ENCODE measurements at places on chromosomes 7 and 10.

GRCh38 chr10:118508355-118508754, 87.1 kb downstream of the PRLHR start:
- no peak for DNase-seq

GRCh38 chr7:70700941-70701425, 431.0 kb upstream of the GALNT17 start:
- DNase-seq = no peak

GRCh38 chr7:112182749-112183148, 23.4 kb downstream of the DOCK4 start:
- DNase-seq = no peak

- DNase-seq = no peak
These were observed 78.1 kb downstream of the USP6NL start for GRCh38 chr10:11533328-11533781.

GRCh38 chr10:101158459-101159058, 27.5 kb downstream of the TLX1 start:
- DNase-seq = no peak

DNA sequence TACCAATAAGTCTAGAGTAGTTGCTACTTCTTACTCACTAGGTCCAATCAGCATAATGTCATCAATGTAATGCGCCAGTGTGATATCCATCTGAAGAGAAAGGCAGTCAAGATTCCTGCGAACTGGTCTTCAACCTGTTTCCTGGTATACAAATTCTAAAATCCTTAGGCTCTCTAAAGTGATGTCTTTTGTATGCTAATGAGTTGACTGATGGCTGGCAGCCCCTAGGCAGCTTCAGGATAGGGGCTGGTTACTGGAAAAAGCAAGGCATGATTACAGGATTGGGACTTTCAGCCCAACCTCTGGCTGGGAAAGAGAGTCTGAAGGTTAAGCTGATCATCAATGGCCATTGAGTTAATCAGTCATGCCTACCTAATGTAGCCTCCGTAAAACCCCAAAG, 250.2 kb upstream of the PTER start:
- no peak for DNase-seq

GRCh38 chr7:100090527-100091410, 2.0 kb downstream of the COPS6 start:
- no peak for DNase-seq
